ENCODE measurements at places on chromosomes 6 and 20.

DNA sequence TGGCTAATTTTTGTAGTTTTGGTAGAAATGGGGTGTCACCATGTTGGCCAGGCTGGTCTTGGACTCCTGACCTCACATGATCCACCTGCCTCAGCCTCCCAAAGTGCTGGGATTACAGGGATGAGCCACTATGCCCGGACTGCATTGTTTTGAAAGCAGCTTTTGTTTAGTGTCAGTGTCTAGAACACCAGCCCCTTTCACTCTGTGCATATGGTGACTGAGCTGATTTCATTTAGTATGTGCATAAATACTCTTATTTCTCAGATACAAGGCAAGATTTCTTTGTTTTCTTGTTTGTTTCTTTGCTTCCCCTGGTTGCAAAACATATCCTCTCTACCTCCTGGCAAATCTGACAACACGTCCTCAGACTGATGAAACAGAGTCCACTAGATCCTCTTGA is 152.8 kb upstream of the CHD6 start:
- no peak for DNase-seq

DNA sequence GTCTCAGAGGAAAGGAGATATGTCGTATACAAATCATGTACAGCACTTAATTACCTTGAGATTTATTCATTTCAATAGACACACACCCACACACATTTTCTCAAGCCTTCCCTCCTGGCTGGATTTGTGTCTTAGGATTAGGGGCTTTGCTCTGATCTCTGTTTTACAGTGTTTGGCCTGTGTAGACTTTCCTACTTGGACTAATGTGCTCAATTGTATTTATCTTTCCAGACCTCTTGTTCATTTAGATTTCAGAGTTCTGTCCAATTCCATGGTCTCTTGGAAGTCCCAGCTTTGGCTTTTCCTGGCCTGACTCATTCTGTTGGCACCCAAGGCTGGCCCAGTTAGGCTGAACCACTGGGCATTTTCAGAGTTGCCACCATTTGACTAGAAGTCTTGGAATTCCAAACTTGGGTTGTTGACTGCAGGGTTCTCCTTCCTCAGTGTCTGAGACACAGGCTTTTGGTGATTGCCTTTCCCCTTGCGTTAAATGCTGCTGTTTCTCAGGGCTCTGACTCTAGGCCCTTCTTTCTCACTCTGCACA is 8.9 kb upstream of the RFPL4B start:
- no peak for DNase-seq

- DNase-seq: peak; percentile 50
These were observed 19.0 kb downstream of the HECA start for GRCh38 chr6:139153855-139154254.

DNA sequence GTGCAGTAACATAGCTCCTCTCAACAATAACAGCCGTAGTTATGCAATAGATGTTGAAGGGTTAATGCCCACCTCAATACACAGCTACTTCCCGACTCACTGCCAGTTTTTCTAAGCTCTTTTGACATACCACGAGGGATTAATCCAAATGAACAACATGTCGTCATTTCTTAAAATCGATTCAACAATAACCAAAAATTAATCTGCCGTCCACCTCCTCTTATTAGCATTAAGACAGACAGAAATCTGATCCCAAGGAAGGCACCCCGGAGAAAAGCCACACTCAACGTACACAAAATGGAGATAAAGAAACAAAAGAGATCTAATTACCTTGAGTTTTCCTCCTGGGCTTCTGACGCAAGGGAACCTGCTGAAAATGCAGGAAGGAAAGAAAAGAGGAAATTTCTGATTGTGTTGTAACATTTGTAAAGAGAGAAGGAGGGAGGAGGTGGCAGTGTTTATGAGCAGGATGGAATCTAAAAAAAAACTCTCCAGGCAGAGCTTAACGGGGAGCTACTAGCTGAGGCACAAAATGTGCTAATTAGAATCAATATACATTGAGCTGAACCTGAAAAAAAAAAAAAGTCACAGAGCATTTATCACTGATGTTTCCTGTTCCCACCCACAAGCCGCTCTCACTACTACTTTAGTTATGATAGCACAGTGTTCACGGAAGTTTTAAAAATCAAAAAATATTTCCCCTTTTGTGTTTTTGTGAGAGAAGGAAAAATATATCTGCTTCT is 109.3 kb downstream of the IPCEF1 start:
- DNase-seq: no peak

- DNase-seq: no peak
These were observed 1.2 kb upstream of the SYNJ2 start for GRCh38 chr6:157980288-157981131.

DNA sequence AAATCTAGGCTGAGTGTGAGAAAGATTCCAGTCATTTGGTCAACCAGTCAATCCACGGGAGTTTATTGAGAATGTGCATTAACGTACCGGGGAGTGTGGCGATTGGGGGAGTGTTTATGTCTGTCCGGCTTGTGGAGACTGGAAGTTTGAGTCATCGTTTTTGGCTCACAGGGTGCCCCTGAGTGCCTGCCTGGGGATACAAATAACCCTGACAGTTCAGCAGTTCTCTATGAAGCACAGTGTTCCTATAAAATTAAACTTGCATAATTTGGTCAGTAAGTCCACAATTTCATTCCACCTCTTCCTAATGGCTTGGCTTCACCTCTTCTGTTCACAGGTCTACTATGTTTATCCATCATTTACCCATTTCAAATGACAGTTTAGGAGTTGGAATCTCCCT is 72.6 kb upstream of the PLEKHG1 start:
- DNase-seq: no peak

GRCh38 chr20:50368813-50369224 is 141.4 kb upstream of the PTPN1 start:
- DNase-seq: no peak

GRCh38 chr20:36273414-36274180 is 32.5 kb upstream of the DLGAP4 start:
- DNase-seq: no peak

DNA sequence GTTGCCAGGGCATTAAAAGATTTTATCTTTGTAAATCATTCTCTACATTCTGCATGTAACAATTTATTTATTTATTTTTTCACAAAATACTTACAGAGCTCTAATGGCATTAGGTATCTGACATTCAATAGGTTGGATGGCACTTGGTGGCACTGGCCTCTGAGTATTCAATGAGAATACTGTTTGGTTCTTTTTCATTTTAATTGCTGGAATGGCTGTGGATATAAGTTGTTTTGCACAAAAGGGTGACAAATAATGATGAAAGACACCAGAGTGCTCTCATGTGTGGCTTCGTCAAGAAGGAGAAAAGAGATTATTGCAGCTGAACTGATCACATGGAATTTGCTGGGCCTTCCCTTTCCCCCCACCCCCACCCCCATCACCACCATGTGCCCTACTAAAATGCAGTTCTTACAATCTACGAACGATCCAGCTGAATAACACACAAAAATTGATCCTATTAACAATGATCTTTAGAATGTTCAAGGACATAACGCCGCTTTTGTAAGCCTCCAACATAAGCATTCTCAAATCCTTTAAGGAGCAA is 195.2 kb upstream of the POU3F2 start:
- no peak for DNase-seq

- DNase-seq: no peak
These were observed 9.6 kb upstream of the BTN3A2 start for GRCh38 chr6:26355366-26355765.

GRCh38 chr20:55684578-55684977 is 320.7 kb downstream of the CBLN4 start:
- DNase-seq: no peak

GRCh38 chr6:108687921-108688320 is 127.2 kb downstream of the FOXO3 start:
- DNase-seq: no peak

DNA sequence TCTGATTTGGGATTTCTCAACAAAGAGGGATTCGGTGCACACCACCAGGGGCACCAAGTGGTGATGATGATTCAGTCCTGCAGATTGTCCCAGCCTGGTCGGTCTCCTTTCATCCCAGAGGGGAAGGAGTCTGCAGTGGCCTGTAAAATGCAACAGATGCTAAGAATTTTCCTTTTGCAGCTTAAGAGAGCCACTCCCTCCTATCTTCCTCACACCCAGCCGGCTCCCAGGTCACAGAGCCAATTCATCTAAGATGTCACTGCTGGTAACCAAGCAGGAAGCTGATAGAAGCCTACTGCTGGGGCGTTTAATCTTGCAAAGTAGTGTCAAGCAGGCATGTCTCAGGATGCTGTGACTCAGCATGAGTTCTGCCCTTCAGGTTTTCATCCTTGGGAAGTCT is 203.8 kb upstream of the LRFN2 start:
- no peak for DNase-seq

DNA sequence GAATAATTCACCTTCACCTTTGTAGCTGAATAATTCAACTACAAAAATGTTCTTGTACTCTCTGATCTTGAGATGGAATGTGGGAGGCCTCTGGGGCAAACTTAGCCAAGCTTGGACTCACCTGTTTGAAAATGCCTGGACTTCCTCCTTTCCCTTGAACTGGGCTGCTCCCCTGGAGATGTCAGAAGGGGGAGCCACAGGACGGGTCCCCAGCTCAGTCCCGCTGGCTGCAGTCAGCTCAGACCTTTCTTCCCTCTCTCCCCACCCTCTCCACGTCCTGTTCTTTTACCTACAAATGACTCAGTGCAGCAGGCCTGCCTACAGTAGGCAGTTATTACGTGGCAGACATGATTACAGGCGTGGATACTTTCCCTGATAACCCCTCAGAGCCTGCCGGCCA is 131.5 kb upstream of the RALGAPA2 start:
- no peak for DNase-seq

GRCh38 chr6:123777563-123777962 is 26.1 kb upstream of the NKAIN2 start:
- DNase-seq: no peak

GRCh38 chr20:62413896-62414481 is 6.9 kb upstream of the CABLES2 start:
- no peak for DNase-seq

- DNase-seq: no peak
These were observed 28.3 kb downstream of the EIF2S2 start for GRCh38 chr20:34083781-34084180.

- no peak for DNase-seq
These were observed 15.7 kb upstream of the HEY2 start for GRCh38 chr6:125733516-125734300.

GRCh38 chr6:109008054-109008453 is 86.6 kb downstream of the SESN1 start:
- no peak for DNase-seq

GRCh38 chr6:55082021-55082420 is 92.3 kb upstream of the HCRTR2 start:
- DNase-seq: no peak

DNA sequence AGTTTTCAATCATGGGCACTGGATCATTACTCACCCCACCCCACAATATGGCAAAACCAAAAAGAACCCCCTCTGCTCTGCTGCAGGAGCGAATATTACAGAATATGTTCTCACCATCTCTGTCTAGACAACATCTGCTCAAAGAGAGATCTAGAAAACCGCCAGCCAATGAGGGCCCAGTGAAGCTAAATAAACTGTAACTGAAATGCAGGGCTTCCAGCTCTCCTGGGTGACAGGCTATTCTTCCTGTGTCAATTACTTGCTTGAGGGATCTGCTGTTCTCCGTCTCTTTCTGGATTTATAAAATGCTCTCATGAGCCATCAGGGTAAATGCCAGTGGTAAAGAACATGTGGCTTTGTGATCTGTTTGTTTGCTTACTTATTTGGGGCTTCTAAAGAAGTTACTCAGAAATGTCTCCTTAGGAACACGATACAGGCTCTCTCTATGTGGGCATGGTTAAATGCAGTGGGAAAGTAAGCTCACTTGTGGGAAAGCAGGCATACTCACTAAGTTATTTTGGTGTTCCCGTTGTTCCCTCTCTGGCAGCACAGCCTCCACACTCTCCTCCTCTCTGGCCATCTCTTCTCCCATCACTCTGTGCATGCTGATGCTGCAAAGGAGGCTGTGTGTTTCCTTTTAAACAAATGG is 44.8 kb downstream of the TTI1 start:
- DNase-seq: no peak

GRCh38 chr6:28721372-28721771 is 195.7 kb downstream of the GPX5 start:
- DNase-seq: no peak

DNA sequence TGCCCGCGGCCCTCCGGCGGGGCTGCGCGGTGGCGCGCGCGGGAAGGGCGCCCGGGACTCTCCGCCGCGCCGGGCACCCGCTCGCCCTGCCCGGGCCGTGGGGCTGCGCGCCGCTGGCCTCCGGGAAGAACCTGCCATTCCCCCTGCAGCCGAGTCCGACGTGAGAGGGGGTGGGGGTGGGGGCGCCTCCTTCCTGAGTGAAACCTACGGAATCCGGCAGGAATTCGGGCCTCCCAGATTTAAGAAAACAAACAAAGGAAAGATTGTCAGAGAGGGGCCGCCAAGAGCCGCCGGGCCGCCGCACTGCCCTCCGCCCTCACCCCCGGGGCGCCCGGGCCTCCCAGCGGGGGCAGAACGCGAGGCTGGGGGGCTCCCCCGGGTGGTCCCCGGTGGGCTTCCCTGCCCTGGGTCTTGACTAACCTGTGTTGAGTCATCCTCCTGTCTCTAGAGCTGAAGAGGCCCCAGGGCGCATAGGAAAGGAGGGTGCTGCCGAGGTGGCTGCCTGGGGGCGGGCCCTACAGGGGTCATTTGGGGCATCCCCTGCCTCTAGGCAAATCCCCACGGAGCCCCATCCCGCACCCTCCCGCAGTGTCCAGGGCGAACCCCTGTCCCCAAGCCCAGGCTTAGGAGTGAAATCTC is 42.2 kb upstream of the FOXP4 start:
- DNase-seq: no peak

- DNase-seq: no peak
These were observed 73.8 kb upstream of the TULP1 start for GRCh38 chr6:35586542-35586941.

GRCh38 chr20:60108397-60108796 is 150.2 kb downstream of the CDH26 start:
- DNase-seq: peak; percentile 42

- DNase-seq: no peak
These were observed 7.1 kb upstream of the UST start for GRCh38 chr6:148739822-148740128.

DNA sequence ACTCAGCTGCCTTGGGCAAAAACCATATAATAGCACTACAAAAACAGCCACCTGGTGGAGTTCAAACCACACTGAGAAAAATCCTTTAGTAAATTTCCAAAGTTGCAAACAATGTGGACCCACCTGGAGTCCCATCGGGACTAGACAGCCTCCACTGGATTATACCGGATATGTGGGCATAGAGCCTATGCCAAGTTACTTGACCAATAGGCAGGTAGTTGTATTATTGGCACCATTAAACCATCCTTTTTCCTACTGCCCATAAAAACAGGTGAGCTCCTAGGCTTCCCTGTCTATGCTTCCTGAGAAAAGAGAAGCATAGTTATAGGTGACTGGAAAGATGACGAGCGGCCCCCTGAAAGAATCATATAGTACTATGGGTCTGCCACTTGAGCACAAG is 51.7 kb upstream of the ADGRF4 start:
- DNase-seq: no peak

DNA sequence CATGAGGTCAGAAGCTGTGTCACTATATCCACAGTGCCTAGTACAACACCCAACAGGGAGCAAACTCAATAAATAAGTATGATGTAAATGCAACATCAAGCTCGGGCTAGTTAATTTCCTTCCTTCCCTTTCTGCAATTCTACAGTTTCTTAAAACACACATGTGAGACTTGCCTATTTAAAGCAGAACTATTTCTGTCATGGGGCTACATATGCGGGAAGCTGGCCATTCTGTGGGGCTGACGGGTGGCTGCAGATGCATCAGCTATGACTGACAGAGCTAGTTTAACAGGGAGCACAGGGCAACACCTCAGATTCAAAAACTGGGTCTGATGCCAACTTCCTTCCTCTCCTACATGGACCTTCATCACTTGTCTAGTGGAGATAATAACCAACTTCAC is 118.1 kb upstream of the ENPP5 start:
- DNase-seq: no peak

GRCh38 chr6:106659859-106660258 is 30.5 kb downstream of the QRSL1 start:
- no peak for DNase-seq

Data from fibroblast of skin of left biceps (primary cell).